ENCODE measurements at places on chromosomes 6 and 20.

- no peak for DNase-seq
These were observed 262.0 kb downstream of the SYNE1 start for GRCh38 chr6:152375197-152375596.

- DNase-seq, result peak; percentile 82
These were observed 58.1 kb downstream of the RAB44 start for GRCh38 chr6:36755435-36756348.

- no peak for DNase-seq
These were observed 142.3 kb downstream of the UNC5CL start for GRCh38 chr6:40896696-40897095.

DNA sequence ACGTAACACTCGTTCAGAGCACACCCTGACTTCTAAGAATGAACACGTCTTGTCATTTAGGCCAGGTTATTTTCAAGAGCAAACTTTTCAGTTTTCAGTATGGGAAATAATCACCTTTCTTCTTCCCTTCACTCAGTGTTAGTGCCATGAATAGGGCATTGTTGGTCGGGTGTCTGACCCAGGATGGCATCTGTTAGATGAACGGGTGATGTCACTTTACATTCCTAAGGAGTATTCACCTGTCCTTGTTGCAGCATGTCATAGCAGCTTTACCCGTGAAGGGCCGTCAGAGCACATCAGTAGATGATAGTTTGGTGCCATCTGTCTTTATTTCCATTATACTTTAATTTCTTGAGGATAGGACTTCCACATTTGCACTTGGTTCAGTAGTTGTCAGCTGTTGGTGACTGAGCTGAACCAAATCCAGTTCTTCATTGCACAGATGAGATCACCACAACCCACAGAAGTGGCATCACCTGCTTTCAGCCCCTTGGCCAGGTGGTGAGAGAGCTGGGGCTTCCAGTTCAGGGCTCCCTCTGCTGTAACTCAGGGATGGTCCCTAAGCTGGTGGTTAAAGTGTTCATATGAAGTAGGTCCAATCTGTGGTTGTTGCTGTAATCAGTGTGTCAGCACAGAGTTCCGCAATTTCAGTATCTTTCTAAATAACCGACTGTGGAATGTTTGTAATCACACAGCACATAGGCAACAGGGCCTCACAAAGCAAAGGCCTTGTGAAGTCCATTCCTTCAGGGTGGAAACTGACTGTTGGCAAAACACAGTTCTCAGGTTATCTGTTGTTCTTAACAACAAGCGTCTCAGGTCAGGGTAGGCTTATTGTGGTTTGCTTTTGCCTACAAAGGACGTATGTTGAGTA lies 68.2 kb downstream of the FAM120B start:
- DNase-seq, result no peak

DNA sequence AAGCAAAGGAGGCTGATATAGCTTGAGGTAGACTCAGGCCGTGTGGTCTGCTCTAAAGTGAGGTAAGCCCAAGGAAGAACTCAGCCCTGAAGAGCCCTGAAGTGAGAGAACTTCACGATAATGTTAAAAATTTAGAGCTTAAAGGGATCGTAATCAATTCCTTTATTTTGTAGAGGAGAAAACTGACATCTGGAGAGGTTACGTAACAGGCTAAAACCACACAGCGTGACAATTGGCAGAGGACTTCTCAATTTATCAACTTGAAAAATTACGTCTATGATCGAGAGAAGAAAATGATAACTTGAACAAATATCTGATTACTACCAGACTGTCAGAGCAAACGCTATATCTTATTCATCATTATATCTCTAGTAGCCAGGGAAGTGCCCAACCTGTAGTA lies 121.8 kb upstream of the FOXO3 start:
- no peak for DNase-seq

DNA sequence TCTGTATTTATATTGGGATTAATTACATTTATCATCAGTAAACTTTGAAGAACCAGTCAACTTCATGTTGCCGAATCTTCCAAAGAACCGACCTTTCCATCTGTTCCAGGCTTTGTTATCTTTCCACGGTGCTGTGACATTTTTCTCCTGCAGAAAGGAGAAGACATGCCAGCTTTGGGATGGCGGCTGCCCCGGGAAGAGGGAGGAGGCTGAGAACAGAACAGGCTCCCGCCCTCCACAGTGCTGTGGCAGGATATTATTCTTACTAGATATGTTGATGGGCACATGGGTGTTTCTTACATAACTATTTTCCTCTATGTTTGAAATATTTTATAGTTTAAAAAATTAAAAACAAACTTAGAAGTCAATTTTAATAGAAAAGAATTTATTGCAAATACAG lies 44.9 kb downstream of the GINS1 start:
- no peak for DNase-seq

GRCh38 chr6:30510419-30511168 lies 21.3 kb downstream of the HLA-E start:
- no peak for DNase-seq

DNA sequence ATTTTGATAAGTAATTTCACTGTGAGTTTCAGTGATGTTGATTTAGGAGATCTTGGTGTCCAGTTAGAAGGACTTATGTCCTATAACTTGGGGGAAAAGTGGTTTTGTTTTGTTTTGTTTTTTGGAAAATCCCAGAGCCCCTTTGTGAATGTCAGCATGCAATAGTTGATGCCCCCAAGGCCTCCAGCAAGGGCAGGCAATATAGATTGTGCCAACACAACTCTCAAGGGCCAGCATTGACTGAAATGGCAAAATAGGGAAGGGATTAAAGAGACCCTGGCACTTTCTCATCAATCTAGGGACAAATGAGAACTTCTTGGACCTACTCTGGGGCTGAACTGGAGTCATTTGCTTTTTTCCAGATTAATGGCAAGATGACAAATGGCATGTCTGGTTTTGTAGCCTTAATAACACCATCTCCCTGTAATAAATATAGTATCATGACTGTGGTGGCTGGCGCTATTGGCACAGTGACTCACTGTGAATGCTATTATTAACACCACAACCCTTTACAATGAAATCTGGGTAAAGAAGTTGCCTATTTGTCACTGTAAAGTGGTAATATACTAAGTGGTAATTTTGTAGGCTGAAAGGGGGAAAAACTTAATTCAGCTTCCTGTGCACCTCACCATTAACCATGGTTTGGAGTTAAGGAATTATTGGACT lies 51.8 kb downstream of the ABRACL start:
- DNase-seq, result peak; percentile 72

GRCh38 chr6:41757271-41757670 lies 10.1 kb upstream of the PGC start:
- DNase-seq, result no peak

- no peak for DNase-seq
These were observed 193.2 kb downstream of the OGFRL1 start for GRCh38 chr6:71481801-71482200.

DNA sequence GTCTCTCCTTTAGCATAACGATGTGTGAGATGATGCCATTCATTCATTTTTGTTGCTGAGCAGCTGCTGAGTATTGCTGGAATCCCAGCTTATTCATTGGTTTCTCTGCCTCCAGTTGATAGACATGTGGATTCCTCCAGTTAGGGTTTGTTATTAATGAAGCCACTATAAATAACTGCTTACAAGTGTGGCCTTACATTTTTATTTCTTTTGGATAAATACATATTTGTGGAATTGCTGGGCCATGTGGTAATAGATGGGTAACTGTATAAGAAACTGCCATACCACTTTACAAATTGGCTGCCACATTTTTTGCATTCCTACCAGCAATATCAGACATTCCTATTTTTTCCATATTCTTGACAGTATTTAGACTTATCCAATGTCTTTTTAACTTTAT lies 2.6 kb upstream of the HLA-B start:
- DNase-seq, result no peak

GRCh38 chr6:2819978-2820377 lies 21.7 kb downstream of the SERPINB1 start:
- no peak for DNase-seq

DNA sequence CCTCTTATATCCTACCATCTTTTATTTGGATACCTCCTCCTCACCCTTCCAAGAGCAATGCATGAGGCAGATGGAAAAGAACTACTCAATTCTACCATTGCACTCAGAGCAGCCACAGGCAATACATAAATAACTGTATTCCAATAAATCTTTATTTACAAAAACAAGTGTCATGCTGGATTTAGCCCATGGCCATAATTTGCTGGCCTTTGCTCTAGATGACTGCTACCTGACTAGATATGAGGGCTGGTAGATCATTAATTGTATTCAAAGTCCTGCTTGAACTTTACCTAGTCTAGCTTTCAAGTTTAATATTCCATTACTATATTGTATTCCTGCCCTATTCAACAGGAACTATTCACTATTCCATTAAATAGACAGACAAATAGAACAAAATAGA lies 37.1 kb downstream of the AFG1L start:
- DNase-seq, result no peak

DNA sequence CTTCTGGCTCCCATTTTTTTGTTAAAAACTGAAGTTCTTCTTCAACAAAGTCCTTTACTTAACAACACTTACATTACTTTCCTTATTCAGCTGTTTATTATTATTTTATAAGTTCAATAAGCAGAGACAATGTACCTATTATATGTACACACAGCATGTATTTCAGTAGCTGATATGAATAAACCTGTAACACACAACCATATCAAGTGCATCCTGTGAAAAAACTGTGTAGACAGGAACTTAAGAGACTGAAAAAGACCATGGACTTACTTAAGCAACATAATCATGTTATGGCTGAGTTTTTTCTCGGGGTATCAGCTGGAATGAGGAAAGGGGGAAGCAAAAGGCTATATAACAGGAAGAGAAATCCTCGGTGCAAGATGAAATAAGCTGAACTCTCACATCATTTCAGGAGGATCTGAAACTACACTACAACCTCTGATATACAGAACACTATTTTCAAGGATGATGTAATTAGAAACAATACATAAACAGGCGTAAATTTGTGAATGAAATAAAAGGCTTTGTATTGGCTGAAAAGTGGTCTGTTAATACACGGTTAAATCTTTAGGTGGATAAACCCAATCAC lies 70.9 kb downstream of the REV3L start:
- no peak for DNase-seq

DNA sequence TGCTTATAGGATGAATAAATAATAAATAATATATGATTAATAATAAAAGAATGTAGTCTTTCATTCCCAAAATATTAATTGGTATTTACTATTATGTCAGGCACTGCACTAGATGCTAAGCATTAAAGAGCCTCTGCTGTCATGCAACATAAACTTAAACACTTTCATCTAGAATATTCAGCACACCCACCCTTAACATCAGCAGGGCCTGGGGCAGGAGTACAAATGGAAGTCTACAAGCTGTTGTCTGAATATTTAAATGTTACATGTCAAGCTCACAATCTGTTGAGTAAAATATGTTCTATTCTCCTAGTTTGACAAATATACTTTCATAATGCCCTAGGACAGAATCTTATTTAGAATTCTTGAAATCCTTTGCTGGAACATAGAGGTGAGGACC lies 395.1 kb downstream of the EPM2A start:
- no peak for DNase-seq

- no peak for DNase-seq
These were observed 20.4 kb downstream of the PAX1 start for GRCh38 chr20:21725892-21726291.

GRCh38 chr6:105994118-105994590 lies 92.0 kb upstream of the PRDM1 start:
- peak; percentile 71 for DNase-seq

DNA sequence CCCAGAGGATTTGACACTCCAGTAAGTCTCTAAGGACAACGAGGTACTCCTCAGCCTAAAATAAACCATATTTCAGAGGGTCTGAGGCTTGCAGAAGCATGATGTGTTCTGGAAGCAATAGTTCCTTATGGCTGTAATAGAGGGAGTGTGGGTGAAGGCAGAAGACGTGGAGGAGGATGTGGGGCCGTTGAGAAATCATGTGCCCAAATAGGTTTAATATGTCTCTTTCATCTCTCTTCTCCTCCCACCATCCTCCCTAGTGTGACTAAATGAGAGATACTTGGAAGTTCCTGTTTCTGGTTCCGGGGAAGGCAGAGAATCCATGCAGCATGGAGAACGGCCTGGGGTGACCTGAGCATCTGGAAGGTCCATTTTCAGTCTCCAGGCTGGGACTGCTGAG lies 174.0 kb upstream of the RSPO3 start:
- no peak for DNase-seq

GRCh38 chr20:46260480-46260879 lies 47.8 kb downstream of the CDH22 start:
- peak; percentile 23 for DNase-seq

GRCh38 chr6:142374965-142375733 lies 73.3 kb downstream of the ADGRG6 start:
- peak; percentile 97 for DNase-seq

GRCh38 chr6:299104-299980 lies 7.1 kb downstream of the DUSP22 start:
- no peak for DNase-seq

- DNase-seq, result peak; percentile 50
These were observed 15.3 kb upstream of the NINL start for GRCh38 chr20:25600632-25601031.

DNA sequence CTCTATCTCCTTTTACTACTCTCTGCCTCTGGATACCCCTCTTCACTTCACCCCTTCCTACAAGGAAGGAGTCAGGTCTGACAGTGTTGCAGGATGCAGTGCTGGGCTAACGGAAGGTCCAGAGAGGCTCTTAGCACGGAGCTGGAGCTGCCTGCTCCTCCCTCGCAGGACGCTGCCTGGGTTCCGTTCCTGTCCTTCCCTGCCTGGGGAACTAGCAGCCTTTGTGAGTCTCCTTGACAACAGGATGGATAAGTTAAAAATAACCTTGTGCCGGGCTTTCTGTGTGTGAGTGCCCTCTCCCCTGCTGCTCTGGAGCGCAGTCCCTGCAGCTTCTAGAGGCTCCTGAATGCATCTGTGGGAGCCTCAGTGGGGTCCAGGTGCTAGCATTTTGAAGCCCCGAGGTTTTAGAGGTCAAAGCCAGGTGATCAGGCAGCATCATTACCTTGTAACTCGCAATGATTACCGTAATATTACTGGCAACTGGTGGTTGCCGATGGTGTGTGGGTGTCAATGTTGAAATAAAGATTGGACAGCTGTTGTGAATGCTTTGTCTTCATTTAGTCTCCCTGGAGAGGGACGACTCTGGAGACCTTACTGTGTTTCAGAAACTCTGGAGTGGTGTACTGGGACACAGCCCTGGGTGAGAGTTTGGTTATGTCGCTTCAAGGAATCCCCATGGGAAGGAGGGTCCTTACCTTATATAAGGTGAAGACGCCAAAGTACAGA lies 44.4 kb downstream of the CDS2 start:
- no peak for DNase-seq

DNA sequence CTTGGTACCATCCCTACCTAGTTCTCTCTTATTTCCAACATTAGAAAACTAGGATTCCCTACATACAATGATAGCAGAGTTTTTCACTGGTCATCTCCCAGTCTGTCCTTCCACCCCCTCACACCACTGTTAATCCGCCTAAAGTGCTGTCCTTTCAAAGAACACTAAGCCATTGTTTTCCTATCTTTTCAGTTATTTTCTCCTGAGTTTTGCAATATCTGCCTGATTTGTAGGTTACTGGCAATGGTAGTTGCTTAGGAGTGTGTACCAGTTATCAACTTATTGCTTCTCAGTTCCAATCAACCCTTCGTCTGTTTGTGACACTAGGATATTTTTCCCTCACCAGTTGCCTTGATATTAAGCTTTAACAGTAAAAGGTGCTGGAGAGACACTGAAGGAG lies 135.0 kb downstream of the EPM2A start:
- no peak for DNase-seq
